Muscle of back (tissue), 13 donors: ENCODE measurements at places on chromosomes 13 and 19.
A peak's percentile ranks its signal among the peaks of the same experiment; 100 is the strongest.

DNA sequence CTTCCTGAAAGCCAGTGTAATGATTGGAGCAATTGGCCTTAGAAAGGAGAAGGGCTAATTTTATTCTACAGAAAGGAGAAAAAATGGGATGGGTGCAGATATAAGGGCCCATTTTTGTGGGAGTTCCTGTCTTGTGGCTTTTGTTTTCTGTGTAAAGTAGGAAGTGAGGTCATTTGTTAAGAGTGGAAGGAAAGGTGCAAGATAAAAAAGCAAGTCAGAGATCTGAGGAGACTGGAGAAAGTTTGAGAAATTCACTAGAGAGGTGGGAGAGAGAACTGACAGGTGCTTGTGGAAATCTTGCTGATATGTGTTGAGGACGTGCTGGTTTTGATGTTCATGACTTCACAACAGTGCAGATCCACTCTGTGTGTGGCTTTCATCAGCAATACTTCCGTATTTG, 349.4 kb downstream of the DLEU7 start:
- DNase-seq = no peak

DNA sequence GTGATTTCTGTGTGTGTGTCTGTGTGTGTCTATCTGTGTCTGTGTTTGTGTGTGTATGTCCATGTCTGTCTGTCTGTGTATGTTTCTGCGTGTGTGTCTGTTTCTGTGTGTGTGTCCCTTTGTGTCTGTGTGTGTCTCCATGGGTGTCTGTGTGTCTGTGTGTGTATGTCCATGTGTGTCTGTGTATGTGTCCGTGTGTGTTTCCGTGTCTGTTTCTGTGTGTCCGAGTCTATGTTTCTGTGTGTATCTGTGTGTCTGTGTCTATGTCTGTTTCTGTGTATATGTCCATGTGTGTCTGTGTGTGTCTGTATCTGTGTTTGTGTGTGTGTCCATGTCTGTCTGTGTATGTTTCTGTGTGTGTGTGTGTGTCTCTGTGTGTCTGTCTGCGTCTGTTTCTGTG, 276.3 kb upstream of the SOX1 start:
- DNase-seq = no peak

DNA sequence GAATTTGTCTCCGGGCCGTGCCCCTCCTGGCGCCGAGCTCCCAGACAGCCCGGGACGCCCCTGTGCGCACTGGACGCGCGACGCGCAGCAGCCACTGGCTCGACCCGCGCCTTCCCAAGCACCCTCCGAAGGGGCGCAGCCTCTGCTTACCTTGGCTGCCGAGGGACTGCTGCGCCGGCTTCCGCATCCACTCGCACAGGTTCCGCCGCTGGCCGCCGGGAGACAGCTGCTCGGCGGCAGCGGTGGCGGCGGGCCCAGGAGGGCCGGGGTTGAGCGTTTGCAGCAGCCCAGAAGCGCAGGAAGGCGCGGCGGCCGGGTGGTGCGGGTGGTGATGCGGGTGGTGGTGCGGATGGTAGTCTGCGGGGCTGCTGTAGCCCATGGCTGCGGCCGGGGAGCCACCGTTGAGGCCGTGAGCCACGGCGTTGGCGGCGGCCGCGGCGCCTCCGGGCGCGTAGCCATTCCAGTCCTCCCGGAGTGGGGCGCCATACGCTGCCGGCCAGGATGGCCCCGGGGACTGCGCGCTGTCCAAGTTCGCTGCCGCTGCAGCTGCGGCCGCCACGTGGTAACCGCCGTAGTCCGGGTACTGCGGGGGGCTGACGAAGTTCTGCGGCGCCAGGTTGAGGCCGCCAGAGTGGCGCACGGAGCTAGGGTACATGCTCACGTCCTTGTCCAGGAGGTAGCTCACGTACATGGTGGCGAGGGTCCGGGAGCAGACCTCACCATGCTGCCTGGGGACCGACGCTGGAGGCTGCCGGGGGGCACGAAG, 616 bp downstream of the CDX2 start:
- no peak for DNase-seq

- no peak for DNase-seq
These were observed 26.0 kb downstream of the TM9SF2 start for GRCh38 chr13:99527301-99527700.

DNA sequence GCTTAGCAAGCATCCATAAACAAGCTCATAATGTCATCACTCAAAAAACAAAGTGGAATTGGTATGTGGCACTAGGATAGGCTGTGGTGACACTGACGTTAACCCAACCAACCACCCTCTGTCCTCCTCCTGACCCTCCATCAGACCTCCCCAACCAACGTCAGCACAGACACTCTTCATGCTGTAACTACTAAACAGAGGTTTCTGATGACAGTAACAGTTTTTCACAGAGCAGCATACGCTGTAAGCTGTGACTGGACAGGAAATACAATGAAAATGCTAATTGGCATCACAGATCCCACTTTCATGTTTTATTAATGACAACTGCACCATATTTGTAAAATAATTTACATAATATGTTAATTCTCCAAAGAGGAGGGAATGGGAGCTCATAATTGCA, 238.0 kb downstream of the IRS2 start:
- no peak for DNase-seq

DNA sequence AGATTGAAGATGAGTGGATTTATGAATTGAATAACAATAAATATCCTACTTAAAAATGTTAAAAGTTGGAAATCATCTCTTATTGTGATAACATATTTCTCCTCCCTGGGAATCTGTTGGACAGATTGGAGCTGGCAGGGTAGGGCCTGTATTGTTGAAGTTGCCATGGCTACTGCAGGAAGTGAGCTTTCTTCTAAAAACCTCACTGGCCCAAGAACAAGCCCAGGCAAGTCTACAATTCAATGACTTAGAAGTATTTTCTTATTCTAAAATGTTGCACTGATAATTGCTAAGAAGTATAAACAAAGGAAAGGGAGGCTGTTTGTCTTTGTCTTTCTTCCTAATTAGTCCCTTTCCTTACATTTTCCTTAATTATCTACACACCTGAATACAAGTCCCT, 112.1 kb downstream of the DLEU7 start:
- no peak for DNase-seq

GRCh38 chr13:43433691-43434141, 353.1 kb downstream of the ENOX1 start:
- peak; percentile 43 for DNase-seq

GRCh38 chr13:51772105-51772455, 31.9 kb downstream of the DHRS12 start:
- no peak for DNase-seq

DNA sequence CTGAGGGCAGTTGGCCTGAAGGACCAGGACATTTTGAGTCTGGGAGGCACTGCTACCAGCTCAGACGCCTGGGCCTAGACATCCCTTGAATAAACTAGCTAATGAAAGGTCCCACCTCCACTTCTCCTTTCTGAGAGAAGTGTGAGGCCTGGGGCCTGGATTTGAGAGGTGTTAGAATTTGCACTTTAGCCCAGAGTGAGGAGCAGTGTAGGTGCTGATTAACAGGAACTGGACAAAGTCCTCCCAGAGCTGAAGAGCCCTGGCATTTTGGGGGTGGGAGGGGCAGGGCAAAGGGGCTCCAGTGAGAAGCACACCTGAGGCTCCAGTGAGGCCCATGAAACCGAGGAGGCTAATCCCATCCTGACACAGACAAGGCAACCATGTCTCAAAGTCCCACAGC, 15.2 kb upstream of the SLC1A5 start:
- no peak for DNase-seq

DNA sequence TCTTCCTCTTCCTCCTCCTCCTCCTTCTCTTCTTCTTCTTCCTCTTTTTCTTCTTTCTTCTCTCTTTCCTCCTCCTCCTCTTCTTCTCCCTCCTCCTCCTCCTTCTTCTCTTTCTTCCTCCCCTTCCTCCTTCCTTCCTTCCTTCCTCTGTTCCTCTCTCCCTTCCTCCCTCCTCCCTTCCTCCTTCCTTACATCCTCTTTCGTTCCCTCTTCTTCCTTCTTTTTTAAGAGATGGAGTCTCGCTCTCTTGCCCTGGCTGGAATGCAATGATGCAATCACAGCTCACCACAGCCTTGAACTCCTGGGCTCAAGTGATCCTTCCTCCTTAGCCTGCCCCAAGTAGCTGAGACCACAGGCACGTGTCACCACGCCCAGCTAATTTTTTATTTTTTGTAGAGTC, 13.2 kb downstream of the EHD2 start:
- DNase-seq = no peak

- peak; percentile 37 for DNase-seq
These were observed 30.1 kb downstream of the ZAR1L start for GRCh38 chr13:32284927-32285632.

GRCh38 chr13:42946927-42947326, 45.1 kb downstream of the EPSTI1 start:
- no peak for DNase-seq

DNA sequence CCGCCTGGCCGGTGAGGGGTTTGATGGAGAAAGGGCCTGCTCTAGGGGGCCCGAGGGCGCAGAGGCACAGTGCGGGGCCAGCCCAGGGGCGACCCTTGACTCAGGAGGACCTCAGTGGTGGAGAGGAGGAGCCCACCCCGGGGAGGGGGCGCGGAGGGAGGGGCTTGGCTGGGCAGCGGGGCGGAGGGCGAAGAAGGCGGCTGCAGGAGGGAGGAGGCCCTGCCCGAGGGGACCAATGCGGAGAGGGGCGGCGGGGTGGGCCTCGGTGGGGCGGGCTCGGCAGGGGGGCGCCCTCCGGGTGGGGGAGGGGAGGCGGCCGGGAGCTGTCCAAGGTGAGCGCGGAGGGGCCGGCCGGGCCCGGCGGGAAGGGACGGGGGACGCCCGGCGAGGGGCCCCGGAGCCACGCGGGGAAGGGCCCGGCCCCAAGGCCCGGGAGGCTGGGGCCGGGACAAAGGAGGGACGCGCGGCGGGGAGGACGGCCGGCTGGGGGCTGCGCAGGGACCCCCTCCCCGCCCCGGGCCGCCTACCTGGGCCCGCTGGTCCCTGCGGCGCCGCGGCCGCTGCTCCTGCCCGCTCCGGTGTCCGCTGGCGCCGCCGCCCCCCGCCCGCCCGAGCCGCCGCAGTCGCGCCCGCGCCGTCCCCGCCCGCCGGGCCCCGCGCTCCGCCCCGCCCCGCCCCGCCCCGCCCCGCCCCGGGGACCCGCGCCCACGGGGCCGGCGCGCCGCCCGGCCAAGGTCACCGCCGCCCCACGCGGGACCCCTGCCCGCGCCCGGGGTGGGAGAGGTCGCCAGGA, at the start of gene DIRAS1:
DIRAS1 (minus strand) TSS at position 596 of the 793 bp plus-strand sequence. CDS start 3,566 bp downstream, outside the sequence.
- no peak for DNase-seq

- no peak for DNase-seq
These were observed at the start of gene IGFL3 for GRCh38 chr19:46124638-46125115. TSS of gene IGFL3 (minus strand) at chr19:46124688. CDS start at chr19:46124649, 39 bp downstream.

DNA sequence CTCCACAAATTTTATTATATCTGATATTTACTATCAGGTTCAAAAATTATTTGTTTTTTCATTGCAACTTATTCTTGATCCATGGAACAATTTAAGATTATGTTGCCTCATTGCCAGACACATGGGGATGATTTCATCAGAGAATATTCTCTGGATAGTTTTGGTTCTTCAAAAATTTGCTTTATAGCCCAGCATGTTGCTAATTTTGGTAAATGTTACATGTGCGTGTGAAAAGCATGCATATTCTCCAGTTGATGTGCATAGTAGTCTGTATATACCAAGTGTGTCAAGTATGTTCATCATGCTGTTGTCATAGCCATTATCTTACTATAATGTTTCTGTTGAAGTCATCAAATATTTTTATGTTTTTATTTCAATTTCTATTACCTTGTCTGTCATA, 122.3 kb downstream of the RFC3 start:
- DNase-seq = no peak

- DNase-seq = no peak
These were observed 579 bp downstream of the ZNF566 start for GRCh38 chr19:36488846-36489117.

GRCh38 chr19:5935473-5936291, 21.6 kb downstream of the CAPS start:
- no peak for DNase-seq

DNA sequence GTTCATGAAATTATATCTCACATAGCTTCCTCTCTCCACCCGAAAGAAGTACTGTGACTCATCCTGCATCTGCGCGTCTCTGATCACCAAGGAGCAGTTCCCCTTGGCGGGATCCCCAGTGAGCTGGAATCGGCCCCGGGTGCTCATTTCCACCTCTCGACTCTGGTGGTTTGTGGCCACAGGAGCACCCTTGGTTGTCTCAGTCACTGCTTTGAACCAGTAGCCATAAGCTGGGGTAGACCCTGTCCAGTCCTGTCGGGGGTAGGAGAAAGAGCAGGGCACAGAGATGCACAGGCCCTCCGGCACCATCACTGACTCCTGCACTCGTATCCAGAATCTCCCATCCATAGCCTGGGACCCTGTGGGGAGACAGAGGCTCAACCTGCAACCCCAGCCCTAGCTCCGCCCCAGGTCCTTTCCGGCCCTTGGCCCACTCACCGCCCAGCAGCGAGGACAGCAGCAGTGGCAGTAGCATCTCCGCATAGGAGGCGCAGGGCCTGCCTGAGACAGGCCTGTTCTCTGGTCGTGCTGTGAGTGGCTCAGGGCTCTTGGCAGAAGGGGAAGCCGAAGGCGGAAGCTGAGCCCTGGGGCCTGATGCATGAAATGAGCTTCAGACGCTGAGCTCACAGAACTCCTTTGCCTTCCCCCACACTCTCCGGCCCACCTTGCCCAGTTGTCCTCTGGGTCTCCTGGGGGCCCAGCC, at the start of gene SIGLEC10:
SIGLEC10 (minus strand) TSS at position 536 of the 703 bp plus-strand sequence; CDS start at position 475, 61 bp downstream.
- no peak for DNase-seq

DNA sequence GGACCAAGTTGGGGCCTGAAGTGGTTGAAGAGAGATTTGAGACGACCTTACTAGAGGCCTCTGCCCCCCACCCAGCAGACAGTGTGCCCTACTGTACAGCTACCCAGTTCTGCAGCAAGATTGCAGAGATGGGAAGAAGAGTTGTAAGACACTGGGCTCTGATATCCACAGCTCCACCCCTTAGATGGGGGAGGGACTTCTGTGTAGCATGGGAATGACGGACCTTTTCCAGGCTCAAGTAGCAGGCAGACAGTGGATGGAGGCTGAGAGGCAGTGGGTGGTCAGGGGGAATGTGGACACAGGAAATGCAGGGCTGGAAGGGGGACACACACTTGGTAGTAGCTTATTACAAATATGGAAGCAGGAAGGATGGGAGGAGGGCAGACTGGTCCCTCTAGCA, 13.0 kb downstream of the LRFN3 start:
- no peak for DNase-seq

- no peak for DNase-seq
These were observed 6.6 kb downstream of the STARD13 start for GRCh38 chr13:33278913-33279312.

DNA sequence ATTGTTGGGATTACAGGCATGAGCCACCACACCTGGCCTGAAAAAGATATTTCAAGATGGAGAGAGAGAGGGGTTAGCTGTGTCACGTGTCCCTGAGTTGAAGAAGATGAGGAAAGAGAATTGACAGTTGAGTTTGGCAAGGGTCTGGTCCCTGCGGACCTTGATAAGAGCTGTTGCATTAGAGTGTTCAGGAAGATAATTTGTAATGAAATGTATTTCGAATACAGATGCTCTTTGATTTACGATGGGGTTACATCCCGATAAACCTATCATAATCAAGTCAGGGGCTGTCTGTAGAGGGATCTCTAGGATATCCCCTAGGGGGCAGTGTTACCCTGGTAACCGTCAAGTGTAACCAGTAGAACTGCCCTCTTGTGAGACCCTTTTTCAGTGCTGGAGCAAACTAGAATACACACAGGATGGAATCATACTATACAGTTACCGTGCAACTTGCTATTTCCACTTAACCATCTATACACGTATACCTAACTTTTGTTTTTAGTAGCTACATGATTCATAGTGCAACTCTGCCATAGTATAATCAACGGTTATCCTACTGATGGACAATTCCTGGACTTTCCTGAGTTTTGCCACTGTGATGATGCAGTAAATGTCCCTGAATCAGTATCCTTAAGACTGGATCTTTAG, 1.5 kb upstream of the ELOF1 start:
- peak; percentile 62 for DNase-seq

GRCh38 chr13:70188567-70188966, 80.3 kb upstream of the KLHL1 start:
- no peak for DNase-seq

GRCh38 chr13:24277761-24278160, 31.6 kb upstream of the C1QTNF9 start:
- DNase-seq = no peak
